ENCODE measurements at places on chromosomes 2 and 18. TPM values are rescaled to one million over a fixed set of nuclear protein-coding genes. Genes with fewer than 3 reads are reported as not detected.

Gene HOXD12
- total RNA-seq = not detected

Gene NGEF
- 1.1 TPM for total RNA-seq

Gene SERPINB13
- not detected for total RNA-seq

Gene ALPI
- not detected for total RNA-seq

Gene UPP2
- total RNA-seq = not detected

Gene EFHD1
- 0.45 TPM for total RNA-seq

Gene TMEM178A
- 0.36 TPM for total RNA-seq

Gene LIMS4
- total RNA-seq = 4.7 TPM

Gene LOXHD1
- total RNA-seq = not detected

Gene FBLN7
- total RNA-seq = 3.2 TPM

Gene MAPK4
- not detected for total RNA-seq

Gene C2orf72
- total RNA-seq = not detected

Gene GRHL1
- 1.3 TPM for total RNA-seq

Gene GULP1
- total RNA-seq = 42.7 TPM

Gene ZNF385B
- total RNA-seq = 4.8 TPM

Gene UBR3
- total RNA-seq = 29.2 TPM

Gene MAIP1
- 5.6 TPM for total RNA-seq

Gene RPRM
- total RNA-seq = not detected

Gene HJURP
- total RNA-seq = 1.1 TPM

Gene UGT1A3
- total RNA-seq = not detected

Gene LIMS2
- 7.8 TPM for total RNA-seq

Gene PROM2
- 0.18 TPM for total RNA-seq

Gene C2orf15
- not detected for total RNA-seq

Gene NCOA1
- total RNA-seq = 10.4 TPM

Gene C2orf80
- total RNA-seq = not detected

Gene NTSR2
- total RNA-seq = not detected

Gene SLC38A11
- total RNA-seq = not detected

Gene MSTN
- total RNA-seq = 0.08 TPM

Gene NXPH2
- not detected for total RNA-seq

Gene MYL1
- total RNA-seq = not detected

Gene CYP1B1
- total RNA-seq = 146 TPM

Gene LRRTM4
- 1.5 TPM for total RNA-seq

Gene OTOS
- total RNA-seq = not detected

Gene PSTPIP2
- total RNA-seq = 6.4 TPM

Gene CYP27C1
- total RNA-seq = 0.41 TPM

Gene CHRND
- total RNA-seq = not detected

Gene KRTCAP3
- total RNA-seq = not detected

Gene MGAT4A
- total RNA-seq = 0.36 TPM

Gene GKN2
- total RNA-seq = not detected

Gene FAP
- total RNA-seq = 150 TPM

Gene CHPF
- 271 TPM for total RNA-seq

Gene ANKRD30BL
- 0.16 TPM for total RNA-seq

Gene ERFE
- 3.4 TPM for total RNA-seq

Gene ASB18
- total RNA-seq = not detected

Gene BOLL
- total RNA-seq = not detected

Gene MAB21L4
- total RNA-seq = not detected

Gene PSD4
- total RNA-seq = 0.82 TPM

Gene EMX1
- total RNA-seq = not detected

Gene ERMN
- total RNA-seq = 0.18 TPM

Data from fibroblast of the aortic adventitia (primary cell).